ENCODE measurements at places on chromosomes 6 and 20.

DNA sequence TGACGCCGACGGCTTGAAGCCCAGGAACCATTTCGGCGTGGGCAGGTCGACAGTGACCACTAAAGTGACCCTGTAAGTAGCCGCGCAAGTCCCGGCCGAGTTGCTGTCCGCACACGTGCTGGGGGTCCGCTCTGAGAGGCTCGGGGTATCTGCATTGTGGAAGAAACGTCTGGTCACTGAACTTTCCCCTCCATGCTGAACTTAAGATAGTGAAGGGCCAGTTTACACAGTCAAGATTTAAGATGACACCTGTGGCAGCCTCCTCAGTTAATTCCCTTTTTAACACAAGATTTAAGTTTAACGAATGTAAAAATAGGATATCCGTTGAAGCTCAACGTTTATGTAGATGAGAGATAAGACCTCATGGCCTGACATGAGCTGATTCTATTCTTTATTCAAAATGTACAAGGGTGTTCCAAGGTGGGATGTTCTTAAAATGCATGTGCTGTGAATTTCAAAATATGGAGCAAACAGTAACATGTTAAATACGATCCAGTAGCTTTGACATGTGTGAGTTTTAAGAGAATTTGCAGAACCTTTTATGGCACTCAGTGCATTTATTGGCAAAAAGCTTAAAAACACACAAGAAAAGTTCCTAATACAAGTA lies 116.2 kb downstream of the RTN4IP1 start:
- DNase-seq = no peak

DNA sequence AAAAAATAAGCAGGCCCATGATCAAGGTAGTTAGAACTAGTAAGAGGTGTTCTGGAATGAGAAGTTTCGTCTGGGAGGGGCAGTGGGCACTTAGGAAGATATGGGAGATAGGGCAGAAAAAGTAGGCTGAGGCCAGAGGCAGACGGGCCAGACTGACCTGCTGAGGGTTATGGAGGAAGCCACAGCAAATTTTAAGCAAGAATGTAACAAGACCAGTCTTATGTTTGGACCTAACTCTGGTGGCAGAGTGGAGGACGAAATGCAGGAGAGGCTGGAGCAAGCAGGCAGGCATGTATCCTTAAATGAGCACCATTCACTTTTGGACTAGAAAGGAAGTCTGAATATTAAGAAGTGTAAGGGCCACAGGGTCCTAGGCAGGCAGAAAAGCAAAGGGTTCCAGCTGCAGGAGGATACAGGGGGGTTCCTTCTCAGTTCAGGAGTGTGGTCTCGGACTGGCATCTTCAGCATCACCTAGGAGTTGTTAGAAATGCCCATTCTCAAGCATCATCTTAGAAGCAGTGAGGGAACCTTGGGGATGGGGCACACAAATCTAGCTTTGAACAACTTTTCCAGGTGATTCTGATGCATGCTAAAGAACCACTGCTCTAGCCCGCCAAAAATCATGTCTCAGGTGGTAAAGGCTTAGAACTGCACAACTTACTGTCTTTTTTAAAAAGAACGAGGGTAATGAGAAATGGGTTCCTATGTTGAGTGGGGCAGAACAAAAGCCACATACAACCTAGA lies 1.7 kb upstream of the DSTN start:
- DNase-seq = no peak

DNA sequence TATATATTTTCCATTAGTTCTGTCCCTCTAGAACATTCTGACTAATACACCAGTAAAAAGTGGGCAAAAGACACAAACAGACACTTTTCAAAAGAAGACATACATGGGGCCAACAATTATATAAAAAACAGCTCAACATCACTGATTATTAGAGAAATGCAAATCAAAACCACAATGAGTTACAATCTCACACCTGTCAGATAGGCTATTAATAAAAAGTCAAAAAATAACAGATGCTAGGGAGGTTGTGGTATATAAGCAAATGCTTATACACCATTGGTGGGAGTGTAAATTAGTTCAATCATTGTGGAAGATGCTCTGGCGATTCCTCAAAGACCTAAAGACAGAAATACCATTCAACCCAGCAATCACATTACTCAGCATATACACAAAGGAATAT lies 1707.8 kb downstream of the GRIK2 start:
- DNase-seq = no peak

DNA sequence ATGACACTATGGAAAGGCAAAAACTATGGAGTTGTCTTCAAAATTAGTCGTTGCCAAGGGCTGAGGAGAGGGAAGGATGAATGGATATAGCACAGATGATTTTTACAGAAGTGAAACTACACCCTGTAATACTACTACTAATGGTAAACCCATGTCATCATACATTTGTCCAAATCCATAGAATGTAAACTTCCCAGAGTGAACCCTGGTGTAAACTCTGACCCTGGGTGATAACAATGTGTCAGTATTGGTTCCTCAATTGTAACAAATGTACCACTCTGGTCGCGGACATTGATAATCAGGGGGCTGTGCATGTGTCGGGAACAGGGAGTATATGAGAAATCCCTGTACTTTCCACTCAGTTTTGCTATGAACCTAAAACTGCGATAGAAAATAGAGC lies 72.2 kb downstream of the CNBD2 start:
- no peak for DNase-seq

GRCh38 chr6:163095401-163095800 lies 319.1 kb upstream of the QKI start:
- DNase-seq = no peak

Data from activated CD4-positive, alpha-beta T cell treated with anti-CD3 and anti-CD28 coated beads for 48 hours (primary cell).